ENCODE measurements at places on chromosomes 12 and 14.

DNA sequence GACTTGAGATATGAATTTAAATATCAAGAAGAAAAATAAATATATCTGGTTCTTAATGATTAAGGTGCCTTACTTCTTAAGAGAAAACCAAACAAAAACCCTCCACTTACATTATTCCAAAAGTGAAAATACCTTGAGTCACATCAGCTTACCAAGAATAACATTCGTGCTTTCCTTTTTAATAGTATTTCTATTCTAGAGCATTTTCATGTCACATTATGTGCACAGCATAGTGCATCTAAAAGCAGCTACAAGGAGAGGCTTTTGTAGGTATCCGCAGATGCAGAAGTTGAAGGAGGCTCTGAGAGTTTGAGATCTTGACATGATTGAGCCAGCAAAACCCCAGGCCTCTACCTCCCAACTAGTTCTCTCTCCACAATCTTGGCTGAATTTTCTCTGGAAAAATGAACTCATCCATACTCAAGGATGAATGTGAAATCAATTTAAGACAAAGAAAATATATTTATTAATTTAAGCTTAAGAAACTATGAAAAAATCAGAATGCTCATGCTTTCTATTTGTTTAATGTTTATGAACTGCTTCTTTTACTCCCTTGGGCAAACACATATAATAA, 275.0 kb downstream of the AKAP6 start:
- no peak for DNase-seq

- DNase-seq = no peak
These were observed 26.2 kb upstream of the ARHGAP5 start for GRCh38 chr14:32050878-32051277.

DNA sequence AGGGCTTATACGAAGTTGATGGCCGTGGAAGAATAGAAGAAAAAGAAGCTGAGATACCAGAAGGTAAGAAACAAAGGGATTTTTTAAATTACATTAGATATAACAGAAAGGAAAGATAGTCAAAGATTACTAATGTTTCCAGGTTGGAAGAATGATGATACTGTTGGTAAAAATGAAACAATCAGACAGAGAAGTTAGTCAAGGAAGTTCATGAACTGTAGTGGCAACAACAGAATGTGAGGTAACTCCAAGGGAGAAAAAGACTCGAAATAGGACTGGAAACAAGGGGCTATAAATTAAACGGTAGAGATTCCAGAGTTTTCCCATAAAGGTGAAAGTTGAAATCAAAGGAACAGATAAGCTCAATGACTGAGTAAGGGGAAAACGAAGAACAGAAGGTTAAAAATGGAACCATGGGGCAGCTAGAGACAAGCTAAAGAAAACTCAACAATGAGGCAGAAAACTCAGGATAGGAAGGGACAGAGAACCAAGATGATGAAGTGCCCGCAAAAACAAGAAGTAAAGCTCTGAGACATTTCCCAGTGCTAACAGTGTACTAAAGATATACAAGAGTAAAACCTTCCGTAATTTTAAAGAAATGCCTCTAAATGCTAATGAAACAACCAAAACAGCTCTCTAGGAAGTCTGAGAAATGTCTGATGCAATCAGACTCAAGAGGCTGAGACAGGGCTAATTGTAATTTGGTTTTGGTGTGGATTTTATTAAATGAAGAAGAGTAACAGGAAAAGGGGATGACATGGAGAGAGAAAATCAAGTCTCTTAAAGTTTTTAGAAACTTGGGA, 70.0 kb downstream of the PPP2R5E start:
- DNase-seq = peak; percentile 41

GRCh38 chr12:101832030-101832429, 1.3 kb upstream of the GNPTAB start:
- no peak for DNase-seq

GRCh38 chr12:56758728-56759262, 4.3 kb upstream of the HSD17B6 start:
- DNase-seq = peak; percentile 29

Data from amniotic epithelial cell (primary cell).